ENCODE measurements at places on chromosomes 1 and 21.

DNA sequence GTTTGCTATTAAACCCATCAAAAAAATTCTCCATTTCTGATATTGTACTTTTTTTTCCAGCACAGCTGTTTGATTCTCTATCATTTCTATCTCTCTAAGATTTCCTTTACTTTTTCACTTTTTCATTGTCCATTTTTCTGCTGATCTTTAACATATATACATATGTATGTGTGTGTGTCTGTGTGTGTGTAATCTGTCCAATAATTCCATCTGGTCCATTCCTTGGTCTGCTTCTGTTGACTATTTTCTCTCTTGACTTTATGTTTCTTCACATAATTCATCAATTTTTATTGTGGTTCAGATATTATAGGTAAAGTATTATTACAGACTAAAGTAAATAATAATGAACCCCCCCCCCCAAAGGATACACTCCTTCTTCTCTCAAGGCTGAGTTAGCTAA is 84.2 kb downstream of the RGS7 start:
- no peak for DNase-seq

DNA sequence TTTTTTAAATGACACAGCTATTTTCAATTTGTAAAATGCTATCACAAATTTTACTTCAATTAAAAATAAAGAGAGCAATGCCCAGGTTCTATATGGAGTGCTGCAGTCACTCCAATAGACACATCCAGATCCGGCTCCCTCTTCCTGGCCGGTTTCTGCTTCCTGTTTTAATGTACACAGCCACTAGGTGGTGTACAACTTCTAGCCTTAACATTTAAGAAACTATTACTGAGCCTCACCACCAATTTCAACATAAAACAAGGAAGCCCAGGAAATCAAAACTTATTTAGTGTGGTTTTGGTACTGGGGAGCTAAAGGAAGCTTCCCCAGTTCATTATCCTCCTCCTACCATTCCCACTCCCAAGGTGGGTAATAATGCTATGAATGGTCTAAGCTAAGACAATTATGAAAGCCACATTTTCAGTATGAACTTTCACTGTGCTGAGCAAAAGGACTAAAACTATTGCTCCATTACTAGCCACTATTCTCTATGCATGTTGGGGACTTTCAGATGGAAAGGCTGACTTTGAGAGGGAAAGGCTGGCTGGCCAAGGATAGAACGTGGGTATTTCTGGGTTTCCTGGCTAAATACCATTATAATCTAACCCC is 25.5 kb upstream of the MTMR11 start:
- peak; percentile 82 for DNase-seq

DNA sequence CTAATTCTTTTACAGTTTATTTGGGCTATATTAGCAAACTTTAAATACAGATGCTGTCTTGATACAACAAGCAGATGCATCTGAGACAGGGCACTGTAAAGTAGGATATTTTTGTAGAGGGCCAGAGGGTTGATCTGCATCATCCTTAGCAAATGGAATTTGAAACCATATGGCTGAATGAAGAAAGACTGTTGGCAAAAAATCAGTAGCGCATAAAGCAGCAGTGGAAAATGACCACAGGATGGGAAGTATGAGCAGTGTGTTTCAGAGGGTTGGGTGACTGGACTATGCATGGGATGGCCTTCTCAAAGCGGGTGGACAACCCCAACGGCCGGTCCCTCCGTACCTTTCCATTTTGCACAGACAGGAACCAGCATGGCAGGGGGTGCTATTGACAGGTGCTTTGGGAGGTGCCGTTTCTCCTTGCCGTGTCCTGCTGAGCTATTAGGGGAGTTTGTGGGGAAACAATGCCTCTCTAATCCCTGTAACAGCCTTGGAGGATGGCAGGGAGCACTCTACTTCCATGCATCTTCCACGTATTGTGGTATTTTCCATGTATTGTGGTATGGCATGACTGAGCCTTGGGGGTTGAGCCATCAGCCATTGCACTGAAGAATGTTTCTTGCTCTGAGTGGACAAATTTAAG is 5.9 kb downstream of the LRRC8B start:
- DNase-seq, result no peak

- no peak for DNase-seq
These were observed 23.8 kb downstream of the PLA2G2A start for GRCh38 chr1:19955534-19956170.

GRCh38 chr1:158864595-158864994 is 33.4 kb downstream of the MNDA start:
- no peak for DNase-seq

DNA sequence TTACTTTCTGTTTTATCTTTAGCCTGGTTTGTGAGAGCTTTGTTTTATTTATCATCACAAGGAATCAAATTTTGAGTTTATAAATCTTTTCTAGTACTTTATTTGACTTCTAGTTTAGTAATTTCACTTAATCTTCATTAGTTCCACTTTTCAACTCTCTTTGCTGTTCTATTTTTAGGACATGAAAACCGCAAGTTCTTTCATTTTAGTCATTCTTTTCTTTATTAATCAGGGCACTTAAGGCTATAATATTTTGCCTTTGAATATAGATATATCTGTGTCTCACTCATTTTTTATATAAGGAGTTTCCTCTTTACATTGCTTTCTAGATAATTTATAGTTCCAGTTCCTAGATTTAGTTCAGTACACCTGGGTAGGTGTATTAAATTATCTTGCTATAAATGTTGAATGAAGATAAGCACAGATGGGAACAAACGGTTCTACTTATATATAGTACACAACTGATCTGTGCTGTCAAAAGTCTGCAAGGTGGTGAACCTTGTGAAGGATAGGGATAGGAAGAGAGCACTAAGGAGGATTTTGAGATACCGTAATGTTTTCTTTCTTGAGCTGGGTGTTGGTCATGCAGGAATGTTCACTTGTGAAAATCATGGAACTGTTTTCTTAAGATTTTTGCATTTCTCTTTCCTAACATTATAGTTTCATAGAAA is 402.3 kb downstream of the RYR2 start:
- DNase-seq, result no peak

DNA sequence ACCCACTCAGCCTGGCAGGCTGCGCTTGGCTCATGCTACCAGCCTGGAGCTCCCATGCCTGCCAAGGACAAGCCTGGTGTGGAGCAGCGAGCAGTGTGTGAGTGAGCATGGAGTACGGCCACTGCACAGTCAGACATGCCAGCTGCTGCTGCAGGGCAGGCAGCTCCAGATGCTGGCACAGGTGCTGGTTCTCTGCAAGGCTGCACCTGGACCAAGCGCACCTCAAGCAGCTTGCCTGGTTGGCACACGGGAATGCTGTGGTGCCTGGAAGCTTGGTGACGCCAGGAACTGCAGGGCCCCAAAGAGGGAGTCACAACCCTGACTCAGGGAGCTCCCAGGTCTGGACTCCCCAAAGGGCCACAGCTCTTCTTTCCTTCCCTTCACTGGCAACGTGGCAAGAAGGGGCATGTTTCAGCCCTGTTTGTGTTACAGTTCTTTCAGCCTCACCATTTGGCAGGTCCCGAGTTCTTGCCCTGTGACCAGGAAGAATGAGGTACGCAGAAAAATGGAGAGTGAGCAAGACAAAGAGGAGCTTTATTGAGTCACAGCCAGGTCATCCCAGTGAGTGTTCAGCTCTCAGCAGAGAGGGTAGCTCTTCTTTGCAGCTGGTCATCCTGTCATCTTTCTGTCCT is 26.1 kb downstream of the ACOT7 start:
- no peak for DNase-seq

DNA sequence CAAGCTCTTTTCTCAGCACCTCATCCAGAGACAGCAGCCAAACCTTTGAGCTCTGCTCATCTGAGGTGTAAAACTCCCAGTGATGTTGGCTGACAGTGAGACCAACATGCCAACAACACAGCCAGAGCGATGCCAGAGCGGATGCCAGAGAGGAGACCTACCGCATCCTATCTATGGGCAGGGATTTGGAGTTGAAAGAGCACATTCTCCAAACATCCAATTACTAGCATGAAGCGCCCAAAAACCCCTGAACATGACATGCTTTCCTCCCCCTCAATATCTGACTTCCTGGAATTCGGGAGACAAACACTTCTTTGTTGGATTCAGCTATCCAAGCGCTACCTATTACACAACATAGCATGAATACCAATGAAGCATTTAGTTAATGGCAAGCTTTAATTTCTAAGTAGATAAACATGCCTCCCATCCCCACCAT is 23.1 kb upstream of the PAXBP1 start:
- no peak for DNase-seq

DNA sequence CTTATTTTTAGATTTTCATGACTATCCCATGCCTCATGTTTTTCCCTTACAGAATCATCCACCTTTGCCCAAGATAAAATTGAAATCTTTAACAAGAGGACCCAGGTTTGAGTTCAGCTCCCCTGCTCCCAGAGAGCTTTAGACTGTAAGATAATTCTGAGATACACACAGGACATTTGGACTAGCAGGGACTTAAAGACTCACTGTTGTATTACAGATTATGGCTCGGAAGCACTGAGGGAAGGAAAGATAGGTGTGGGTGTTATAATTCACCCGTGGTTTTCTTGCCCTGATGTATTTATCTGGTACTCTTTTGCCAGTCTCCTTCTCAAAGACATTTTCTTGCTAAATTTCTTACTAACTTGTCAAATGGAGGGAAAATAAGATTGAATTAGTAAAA is 149.7 kb downstream of the DHRS3 start:
- DNase-seq, result no peak

GRCh38 chr1:229432905-229433304 is 989 bp downstream of the ACTA1 start:
- DNase-seq, result no peak

GRCh38 chr1:50526431-50526830 is 103.2 kb upstream of the DMRTA2 start:
- DNase-seq, result no peak

DNA sequence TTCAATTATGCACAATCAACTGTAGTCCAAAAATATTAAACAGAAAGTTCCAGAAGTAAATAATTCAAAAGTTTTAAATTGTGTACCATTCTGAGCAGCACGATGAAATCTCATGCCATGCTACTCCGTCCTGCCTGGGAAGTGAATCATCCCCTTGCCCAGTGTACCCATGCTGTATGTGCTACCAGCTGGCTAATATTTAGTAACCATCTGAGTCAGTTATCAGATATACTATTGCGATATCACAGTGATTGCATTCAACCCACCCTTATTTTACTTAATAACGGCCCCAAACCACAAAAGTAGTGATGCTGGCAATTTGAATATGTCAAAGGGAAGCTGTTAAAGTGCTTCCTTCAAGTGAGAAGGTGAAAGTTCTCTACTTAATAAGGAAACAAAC is 56.2 kb downstream of the EVI5 start:
- no peak for DNase-seq

- DNase-seq, result peak; percentile 65
These were observed 8.3 kb upstream of the KIAA0040 start for GRCh38 chr1:175200678-175201521.

- DNase-seq, result no peak
These were observed 263.4 kb downstream of the HHIPL2 start for GRCh38 chr1:222284466-222284865.

DNA sequence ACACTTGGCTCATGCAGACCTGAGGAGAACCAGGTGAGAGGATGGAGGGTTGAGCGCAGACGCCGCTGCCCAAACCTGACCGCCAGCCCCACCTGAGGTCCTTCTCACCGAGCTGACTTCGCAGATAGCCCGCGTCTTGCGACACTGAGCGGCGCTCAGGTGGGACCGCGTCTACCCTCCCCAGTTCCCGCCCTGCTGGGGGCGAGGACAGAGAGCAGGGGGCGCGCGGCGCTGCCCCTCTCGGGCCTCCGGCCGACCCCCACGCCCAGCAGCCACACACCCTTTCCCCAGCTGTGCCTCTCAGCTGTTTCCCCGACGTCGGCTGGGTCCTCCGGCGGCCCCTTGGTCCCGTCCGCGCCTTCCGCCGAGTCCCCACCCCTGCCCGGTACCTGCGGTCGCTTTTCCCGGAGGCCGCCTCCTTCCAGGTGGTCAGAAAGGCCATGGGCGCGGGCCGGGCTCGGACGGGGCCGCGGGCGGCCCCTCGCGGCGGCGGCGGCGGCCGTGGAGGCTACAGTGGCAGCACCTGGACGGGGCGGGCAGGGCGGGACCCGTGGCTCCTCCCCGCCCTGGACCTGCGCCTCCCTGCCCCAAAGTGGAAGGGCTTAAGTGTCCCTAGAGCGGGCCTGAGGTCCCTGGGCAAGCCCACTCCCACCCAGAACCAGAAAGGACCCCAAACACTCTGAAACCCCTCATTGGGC is 14.4 kb upstream of the TTC39A start:
- DNase-seq, result no peak

DNA sequence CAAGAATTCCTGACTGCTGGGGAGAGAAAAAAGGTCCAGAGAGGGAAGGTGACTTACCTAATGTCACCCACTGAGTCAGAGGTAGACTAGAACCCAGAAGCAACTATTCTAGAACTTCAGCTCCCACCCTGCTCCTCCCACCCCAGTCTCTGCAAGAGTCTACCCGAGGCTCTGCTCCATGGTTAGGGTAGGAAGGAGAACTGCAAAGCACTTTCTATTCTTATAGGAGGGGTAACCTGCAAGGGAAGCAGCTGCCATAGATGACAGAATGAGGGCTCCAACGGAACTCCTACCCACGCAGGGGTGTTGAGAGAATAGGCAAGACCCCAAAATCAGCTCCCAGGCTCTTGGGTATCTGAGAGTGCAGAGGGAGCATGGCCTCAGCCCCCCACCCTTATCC is 4.3 kb downstream of the SLC9A1 start:
- DNase-seq, result no peak

GRCh38 chr21:27735699-27736098 is 768.8 kb upstream of the ADAMTS5 start:
- DNase-seq, result no peak

- DNase-seq, result no peak
These were observed 36.5 kb downstream of the EPHB2 start for GRCh38 chr1:22747021-22747734.

- DNase-seq, result peak; percentile 91
These were observed 9.8 kb upstream of the TSPAN2 start for GRCh38 chr1:115098979-115099692.

DNA sequence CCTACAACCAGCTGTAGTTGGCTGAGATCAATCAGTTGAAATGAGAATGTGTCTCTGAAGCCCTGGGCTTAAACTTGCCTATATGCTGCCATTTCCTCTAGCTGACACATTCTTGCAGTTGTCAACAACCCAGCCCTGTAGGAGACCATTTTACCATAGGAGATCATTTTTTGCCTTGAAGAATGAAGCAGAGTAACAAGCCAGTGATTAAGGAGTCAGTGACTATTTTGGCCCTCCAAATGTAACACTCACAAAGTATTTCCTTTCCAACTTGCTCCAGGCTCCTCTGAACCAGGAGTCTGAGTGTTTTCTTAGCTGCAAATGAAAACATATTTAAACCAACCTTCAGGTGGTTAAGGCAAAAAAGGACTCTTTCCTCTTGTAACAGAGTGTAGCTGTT is 183.5 kb downstream of the ZZZ3 start:
- no peak for DNase-seq

DNA sequence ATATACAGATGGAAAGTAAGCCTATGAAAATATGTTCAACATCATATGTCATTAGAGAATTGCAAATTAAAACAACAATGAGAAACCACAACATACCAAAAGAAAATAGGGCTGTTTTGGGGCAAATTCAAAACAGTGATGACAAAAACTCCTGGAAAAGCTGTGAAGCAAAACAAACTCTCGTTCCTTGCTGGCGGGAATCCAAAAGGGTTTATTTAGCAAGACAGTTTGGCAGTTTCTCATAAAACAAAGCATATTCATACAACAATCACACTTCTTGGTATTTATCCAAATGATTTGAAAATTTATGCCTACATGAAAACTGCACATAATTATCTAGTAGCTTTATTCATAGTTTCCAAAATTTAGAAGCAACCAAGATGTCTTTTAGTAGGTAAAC is 44.4 kb downstream of the COL11A1 start:
- no peak for DNase-seq

GRCh38 chr21:36780861-36781260 is 81.9 kb downstream of the SIM2 start:
- no peak for DNase-seq
